ENCODE measurements at places on chromosomes 3 and 15.
A peak's percentile ranks its signal among the peaks of the same experiment; 100 is the strongest.

- DNase-seq, result no peak
Observed at GRCh38 chr3:151015767-151016477, 43.4 kb upstream of the CLRN1 start.

DNA sequence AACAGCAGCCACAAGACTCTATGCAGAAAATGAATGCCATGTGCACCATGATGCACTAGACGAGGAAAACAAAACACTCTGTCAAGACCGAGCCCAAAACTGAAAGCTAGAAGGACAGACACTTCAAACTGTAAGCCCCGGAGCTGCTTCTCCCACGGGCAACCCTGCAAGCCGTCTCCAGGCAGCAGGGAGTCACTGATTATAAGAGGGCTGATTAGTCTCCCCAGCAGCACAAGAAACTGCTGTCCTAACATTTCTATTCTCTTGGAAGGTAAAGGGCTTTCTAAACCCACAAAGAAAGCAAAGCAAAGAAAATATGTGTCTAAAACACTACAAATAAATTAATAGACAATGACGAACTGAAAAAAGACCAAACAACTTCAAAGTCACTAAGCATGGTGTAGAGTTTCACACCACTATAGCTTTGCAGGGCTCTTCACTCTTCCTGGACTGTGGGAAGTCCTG, 15.5 kb downstream of the TBC1D2B start:
- no peak for DNase-seq

DNA sequence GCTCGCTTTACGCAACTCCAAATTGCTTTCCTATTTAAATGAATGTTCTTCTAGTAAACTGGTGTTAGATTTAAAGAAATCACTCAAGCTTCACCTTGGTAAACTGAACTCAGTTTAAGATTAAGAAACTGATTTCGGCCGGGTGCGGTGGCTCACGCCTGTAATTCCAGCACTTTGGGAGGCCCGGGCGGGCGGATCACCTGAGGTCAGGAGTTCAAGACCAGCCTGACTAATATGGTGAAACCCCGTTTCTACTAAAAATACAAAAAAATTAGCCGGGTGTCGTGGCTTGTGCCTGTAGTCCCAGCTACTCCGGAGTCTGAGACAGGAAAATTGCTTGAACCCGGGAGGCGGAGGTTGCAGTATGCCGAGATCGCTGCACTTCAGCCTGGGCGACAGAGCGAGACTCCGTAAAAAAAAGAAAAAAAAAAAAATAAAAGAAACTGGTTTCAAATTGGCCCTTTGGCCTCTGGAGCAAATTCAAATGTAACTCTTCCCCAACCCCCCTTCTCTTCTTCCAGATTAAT, 1.7 kb downstream of the SKIL start:
- DNase-seq, result no peak

DNA sequence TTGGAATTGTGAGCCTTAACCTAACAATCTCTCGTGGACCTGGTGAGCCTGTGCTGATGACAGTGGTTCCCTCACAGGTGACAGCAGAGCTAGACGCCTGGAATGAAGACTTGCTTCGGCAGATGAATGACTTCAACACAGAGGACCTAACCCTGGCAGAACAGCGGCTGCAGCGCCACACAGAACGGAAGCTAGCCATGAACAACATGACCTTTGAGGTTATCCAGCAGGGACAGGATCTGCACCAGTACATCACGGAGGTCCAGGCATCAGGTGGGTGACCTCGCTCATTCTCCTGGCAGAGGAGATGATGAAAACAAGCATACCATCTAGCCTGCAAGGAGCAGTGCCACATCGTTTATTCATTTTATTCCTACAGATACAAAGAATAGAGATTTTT, 316.9 kb upstream of the UMPS start:
- no peak for DNase-seq

DNA sequence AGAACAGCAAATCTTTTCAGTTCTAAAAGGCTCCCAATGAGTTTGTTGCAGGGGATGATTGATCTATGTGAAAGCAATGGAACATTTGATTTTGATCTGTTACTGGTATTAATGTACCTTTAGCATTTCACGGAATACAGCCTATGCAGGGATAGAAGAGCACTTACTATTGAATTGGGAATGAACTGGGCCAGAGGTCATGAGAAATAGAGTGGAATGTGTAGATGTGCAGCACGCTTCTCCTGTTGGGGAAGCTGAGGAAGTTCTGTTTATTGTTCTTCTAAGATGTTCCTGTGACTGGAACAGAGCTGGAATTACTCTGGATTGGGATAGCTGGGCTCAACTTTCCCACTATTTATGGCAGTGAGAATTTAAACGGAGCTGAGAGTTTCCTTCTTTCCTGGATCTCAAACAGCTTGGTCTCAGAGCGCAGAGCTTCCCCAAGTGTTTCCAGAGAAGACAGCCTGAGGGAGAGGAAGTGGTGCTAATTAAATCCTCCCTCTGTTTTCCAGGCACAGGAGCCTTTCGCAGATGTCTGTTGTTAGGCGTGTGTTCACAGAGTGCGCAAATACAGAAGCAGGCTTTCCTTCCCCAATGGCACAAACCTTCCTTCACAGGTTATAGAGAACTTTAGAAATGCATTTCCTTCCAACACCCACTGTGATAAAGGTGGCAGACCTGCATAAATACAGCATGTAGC, 32.5 kb downstream of the TPRG1 start:
- no peak for DNase-seq

DNA sequence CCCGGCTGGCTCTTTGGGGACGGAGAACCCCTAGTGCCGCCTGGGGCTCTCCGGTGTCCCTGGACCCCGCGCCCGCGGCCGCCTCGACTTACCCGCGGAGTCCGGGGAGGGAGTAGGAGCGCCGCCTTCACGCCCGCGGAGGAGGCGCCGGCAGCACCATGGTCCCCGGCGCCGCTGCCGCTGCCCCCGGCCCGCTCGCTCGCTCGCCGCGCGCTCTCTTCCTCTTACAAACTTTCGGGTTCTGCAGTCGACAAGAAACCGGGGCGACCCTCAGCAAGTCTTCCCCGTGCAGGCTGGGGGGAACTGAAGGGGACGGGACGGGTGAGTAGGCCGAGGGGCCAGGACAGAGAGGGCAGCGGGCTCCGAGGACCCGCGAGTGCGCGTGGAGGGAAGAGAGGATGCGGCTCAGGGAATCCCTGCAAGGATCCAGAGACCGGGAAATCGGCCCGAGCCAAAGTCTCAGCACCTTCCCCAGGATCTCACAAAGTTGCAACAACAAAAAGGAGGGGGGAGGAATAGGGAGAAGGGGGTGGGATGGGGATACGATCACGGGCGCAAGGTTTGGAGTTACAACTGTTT, 2.0 kb downstream of the FOXP1 start:
- no peak for DNase-seq

DNA sequence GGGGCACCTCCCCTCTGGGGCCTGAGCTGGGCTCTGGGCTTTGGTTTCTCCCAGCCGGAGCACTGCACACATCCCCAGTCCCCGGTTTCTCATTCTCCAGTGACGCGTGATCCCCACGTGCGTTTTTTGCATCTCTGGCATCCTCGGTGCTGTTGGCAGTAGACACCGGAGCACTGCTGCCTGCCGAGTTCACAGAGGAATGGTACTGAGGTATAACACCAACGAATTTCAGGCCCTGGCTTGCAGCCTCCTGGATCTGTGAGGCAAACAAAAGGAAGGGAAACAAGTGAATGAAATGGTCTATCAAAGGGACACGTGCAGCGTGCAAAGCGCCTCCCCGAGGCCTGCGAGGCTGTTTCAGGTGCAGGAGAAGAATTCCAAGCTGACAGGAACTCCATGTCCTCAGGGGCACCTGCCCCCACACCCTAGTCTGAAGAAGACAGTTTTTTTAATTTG, 112.9 kb downstream of the OXNAD1 start:
- DNase-seq, result no peak

DNA sequence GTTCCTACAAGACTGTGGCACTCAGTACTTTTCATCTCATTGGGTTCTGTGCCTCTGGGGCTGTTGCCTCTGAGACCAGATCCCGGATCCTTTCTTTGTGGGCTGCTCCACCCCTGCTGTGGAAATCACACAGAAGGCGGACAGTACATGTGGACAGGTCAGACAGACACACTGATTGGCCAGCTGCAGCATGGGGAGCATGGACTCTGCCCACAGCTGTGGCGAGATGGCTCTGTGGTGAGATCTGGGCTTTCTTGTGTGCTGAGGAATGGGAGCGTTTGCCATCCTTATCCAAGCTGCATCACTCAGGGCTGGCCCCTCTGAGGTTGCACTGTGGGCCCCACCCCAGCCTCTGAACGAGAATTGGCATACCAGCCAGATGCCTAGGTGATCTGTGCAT, 147.0 kb downstream of the APBA2 start:
- no peak for DNase-seq

GRCh38 chr3:158226429-158226828, 116.5 kb downstream of the RSRC1 start:
- DNase-seq, result no peak

- DNase-seq, result no peak
Observed at GRCh38 chr3:126797563-126797962, 93.5 kb downstream of the CHCHD6 start.

- no peak for DNase-seq
Observed at GRCh38 chr3:194294895-194295214, 56.3 kb downstream of the CPN2 start.

DNA sequence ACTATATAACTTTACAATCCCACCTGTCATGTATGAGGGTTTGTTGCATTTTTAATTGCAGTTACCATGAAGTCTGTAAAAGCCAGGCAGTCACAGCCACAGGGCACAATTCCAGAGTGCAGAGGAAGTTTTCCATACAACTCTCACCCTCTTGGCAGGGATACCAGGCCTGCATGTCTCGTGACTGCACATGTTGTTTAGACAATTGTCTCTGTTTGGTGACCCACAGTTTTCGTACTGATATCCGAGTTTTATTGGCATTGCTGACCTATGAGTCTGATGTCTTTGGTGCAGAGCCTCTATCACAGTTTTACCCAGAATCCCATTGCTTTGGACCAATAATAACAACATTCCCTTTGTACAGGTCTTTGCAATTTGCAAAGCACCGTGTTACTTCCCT, 24.9 kb upstream of the MYZAP start:
- DNase-seq, result no peak

- no peak for DNase-seq
Observed at GRCh38 chr15:48604567-48604966, 40.9 kb downstream of the FBN1 start.

DNA sequence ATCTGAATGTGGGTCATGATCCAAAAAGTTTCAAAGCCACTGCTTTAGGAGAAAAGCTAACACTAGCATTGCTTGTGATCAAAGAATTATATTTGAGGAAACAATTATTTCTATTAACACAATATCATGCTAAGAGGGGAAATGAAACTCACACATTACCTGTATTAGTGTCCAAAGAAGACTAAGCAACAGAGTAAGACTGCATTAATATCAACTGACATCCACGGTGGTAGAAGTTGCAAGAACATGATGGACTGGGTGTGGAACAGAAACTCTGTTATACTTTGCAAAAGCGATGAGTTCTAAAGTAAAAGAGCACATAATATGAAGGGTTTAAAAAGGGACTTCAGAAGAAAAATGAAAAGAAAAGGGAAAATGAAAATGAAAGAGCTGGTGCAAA, 648.3 kb upstream of the NECTIN3 start:
- no peak for DNase-seq

- peak; percentile 22 for DNase-seq
Observed at GRCh38 chr15:24954783-24955530, at the start of the genes SNRPN and SNURF. Gene SNRPN (plus strand): TSS chr15:24954987. CDS start chr15:24974454, 19,467 bp downstream. Gene SNURF (plus strand): TSS chr15:24954987. CDS start chr15:24955049, 62 bp downstream.

- DNase-seq, result no peak
Observed at GRCh38 chr3:66789580-66790237, 208.4 kb upstream of the KBTBD8 start.

DNA sequence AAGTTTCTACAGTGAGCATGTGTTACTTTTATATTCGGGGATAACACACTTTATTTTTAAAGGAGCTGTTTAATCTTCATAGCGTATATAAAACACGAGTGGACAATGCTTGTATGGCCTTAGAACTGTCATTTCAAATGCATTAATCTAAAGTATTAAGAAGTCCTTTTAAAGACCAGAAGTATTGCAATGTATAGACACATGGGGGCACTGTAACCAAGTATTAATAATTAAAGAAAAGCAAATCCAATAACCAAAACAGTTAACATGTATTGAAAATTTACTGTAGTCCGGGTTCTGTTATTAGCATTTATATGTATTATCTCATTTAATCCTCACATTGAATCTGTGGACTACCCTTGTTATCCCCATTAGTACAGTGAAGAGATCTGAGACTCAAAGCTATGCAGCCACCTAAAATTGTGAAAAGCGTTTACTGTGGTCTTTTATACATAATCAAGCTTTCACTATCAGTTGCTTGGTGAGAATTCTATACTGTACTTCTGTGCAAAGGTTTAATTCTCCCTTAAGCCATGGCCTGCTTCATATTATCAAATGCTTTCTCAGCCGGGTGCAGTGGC, 10.1 kb downstream of the ARL14 start:
- DNase-seq, result no peak

- DNase-seq, result no peak
Observed at GRCh38 chr3:110933821-110934426, 137.7 kb upstream of the NECTIN3 start.

- DNase-seq, result no peak
Observed at GRCh38 chr3:106327696-106328025, 458.8 kb upstream of the CBLB start.

GRCh38 chr15:83205725-83206324, 1.8 kb downstream of the HDGFL3 start:
- no peak for DNase-seq

DNA sequence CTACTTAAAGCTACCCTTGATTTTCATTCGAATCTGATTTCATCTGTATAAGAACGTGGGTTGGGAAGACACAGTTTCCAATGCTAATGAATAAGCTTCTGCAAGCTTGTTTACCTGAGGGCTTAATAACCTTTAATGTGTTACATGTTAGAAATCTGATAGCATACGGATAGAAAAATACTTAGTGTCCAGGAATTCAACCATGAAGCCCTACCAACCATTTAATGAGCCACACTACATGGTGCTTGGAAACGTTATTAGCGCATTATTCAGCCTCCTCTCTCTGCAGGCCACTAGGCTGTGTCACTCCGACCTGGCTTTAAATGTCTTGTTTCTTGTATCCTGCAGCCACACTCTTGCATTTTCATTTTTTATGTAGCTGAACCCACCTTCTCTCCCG, 1.6 kb downstream of the FAM81A start:
- DNase-seq, result no peak

- DNase-seq, result no peak
Observed at GRCh38 chr3:52399593-52399992, 45.3 kb downstream of the SEMA3G start.

GRCh38 chr15:63188247-63188925, 1.0 kb upstream of the RAB8B start:
- DNase-seq, result no peak

GRCh38 chr3:127690106-127690505, 17.4 kb downstream of the ABTB1 start:
- DNase-seq, result no peak

DNA sequence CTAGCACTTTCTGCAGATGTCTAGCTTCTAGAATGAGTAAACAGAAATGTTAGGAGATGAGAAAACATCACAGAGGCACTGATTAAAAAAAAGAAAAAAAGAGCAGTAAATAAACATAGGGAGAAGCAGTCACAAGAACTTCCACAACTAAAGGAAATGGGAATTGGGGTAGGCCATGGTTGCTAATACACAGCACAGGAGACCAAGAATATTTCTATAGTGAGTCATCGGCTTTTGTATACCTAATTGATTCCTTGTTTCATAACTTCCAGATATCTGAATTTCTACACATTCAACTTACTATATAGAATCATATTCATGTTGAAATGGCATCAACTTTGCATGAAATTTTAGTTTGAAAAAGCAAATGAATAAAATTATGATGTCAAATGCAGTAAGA, 47.3 kb upstream of the TCF12 start:
- DNase-seq, result no peak

Measured in activated T-cell treated with anti-CD3 and anti-CD28 coated beads for 4 hours (primary cell).